Stomach (tissue), 19 donors: ENCODE measurements at places on chromosomes 2 and 18. TPM values are rescaled to one million over a fixed set of nuclear protein-coding genes. Genes with fewer than 3 reads are reported as not detected.

- DNase-seq, result no peak
Measured at GRCh38 chr18:28529644-28530043, 352.7 kb upstream of the CDH2 start.

DNA sequence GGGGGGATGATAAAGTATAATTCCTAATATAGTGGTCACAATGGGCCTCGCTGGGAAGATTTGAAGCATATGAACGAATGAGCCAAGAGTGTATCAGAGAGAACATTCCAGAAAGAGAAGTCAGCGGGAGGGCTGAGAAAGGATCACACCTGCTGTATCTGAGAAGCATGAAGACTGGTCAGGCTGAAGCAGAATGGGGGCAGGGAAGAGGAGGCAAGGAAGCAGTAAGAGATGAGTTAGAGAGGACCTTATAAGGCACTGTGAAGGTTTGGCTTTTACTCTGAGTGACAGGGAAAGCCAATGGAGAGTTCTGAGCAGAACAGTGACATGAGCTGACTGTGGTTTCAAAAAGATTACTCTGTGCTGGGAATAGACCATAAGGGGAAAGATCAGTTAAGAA, 73.5 kb downstream of the CHN1 start:
- DNase-seq, result no peak

GRCh38 chr2:9629222-9630116, 1.3 kb downstream of the YWHAQ start:
- peak; percentile 29 for DNase-seq

- DNase-seq, result no peak
Measured at GRCh38 chr2:232530626-232531260, 4.8 kb downstream of the CHRND start.

DNA sequence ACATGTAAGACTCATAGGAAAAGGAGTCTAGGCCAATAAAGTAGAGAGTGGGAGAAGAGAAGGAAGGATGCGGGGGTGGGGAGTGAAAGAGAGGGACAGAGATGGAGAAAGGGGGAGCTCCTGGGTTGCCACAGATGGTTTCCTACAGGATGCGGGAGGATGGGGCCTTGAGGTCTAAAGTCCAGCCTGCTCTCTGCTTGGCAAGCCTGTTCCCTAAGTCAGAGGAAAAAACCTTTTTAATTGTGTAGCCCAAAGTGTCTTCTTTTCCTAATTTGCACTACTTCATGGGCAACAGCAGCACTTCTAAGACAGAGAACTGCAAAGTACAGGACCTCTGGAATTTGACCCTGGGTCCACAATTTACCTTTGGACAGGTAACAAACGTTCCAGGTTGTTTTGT, 1.4 kb upstream of the FAM110C start:
- DNase-seq, result no peak

- no peak for DNase-seq
Measured at GRCh38 chr2:199452260-199452990, 5.3 kb downstream of the SATB2 start.

- DNase-seq, result no peak
Measured at GRCh38 chr2:201327678-201328077, 29.5 kb downstream of the FLACC1 start.

GRCh38 chr2:234425639-234426603, 71.0 kb downstream of the ARL4C start:
- DNase-seq, result peak; percentile 72

GRCh38 chr2:70002241-70002899, 40.9 kb upstream of the ASPRV1 start:
- DNase-seq, result peak; percentile 23

- no peak for DNase-seq
Measured at GRCh38 chr2:15642011-15642814, 50.5 kb downstream of the DDX1 start.

GRCh38 chr18:55219823-55220222, 260.6 kb upstream of the CCDC68 start:
- no peak for DNase-seq

- DNase-seq, result peak; percentile 67
Measured at GRCh38 chr2:134670955-134671354, 47.8 kb downstream of the TMEM163 start.

DNA sequence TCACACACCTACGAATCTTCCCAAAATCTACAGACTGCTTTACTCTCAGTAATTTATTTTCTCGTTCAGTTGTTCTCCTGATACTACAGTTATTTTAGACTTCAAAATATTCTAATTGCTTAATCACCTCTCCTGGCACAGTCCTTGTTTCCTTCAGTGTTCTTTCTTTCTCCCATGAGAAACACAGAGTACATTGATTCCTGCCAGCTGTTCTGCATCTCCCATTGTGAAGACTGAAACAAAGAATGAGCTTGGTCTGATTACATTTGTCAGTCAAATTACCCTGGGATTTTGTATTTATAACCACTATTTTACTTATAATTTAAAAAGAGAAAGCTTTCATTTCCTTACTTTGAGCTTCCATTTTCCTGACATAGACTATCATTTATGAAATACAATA, 63.9 kb upstream of the TANK start:
- no peak for DNase-seq

- no peak for DNase-seq
Measured at GRCh38 chr2:144102386-144102785, 417.5 kb downstream of the ZEB2 start.

- no peak for DNase-seq
Measured at GRCh38 chr2:46972438-46972837, 56.8 kb upstream of the MCFD2 start.

DNA sequence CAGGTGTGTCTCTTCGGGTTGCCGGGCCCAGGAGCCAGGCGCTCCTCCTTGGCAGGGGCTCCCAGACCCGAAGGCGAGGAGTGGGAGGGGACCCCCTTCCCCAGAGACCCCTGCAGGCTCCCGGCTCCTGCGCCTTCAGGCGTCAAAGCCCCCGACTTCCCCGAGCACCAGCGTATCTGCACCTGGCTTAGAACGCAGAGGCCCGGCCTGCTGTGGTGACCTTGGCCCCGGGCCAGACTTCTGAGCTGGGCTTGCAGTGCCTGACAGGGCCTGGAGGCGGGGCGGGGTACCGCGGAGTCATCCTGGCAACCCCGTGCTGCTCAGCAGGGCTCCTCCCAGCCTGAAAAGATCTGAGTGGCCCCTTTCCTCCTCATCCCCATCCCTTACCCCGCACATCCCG, 27.0 kb downstream of the SKA1 start:
- peak; percentile 76 for DNase-seq

GRCh38 chr2:125168442-125168841, 1143.4 kb downstream of the CNTNAP5 start:
- no peak for DNase-seq

- DNase-seq, result no peak
Measured at GRCh38 chr2:76700894-76701293, 821.3 kb downstream of the LRRTM4 start.

Gene IL1RL1
- total RNA-seq, result 29.4 TPM

Gene ASTL
- total RNA-seq, result not detected

Gene ASXL2
- 21.1 TPM for total RNA-seq

Gene CIDEA
- not detected for total RNA-seq

Gene COL5A2
- total RNA-seq, result 51.9 TPM

Gene ANKRD30BL
- total RNA-seq, result not detected

Gene HOXD10
- total RNA-seq, result not detected

Gene CXCR4
- 1.2 TPM for total RNA-seq

Gene CMPK2
- total RNA-seq, result 2.9 TPM

Gene DIPK1C
- total RNA-seq, result not detected
